WERI-Rb-1 (cell line): ENCODE measurements at places on chromosomes 6 and 20.

DNA sequence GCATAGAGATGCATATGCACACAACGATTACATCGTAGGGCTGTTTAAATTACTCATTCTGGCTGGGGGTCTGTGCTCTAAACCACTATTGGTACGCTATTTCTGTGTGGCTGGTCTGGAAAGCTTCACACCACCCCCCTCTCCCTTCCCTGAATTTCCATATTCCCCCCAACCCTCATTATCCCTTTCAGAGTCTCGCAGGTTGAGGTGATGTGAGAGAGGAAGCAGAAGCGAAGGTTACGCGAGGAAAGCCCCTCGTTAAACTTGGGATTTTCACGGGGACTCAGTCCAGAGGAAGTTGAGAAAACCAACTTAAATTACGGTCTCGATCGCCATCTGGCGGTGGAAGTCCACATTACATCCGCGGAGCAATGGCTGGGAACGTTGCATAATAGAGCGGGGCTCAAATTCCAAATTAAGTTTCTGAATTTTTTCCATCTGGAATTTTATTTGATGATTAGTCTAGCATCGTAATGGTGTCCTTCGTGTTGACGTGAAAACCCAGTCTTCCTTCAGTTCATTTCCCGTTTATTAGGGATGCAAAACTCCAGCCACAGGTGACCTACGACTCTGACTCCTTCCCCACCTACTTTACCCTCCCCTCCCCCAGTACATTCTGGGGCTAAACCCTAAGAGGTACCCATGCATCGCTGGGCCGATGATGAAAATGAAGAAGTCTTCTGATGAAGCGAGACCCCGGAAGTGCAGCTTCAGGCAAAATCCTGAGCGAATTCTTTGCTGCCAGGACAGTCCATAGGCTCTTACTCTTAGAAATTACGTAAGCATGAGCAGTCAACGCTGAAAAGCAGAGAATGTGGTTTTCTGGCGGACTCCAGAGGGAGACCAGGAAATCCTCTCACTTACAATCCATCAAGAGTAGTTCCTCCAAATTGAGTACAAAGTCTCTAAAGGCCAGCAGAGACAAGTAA lies 19.7 kb downstream of the HLA-DOB start:
- peak; percentile 72 for DNase-seq

DNA sequence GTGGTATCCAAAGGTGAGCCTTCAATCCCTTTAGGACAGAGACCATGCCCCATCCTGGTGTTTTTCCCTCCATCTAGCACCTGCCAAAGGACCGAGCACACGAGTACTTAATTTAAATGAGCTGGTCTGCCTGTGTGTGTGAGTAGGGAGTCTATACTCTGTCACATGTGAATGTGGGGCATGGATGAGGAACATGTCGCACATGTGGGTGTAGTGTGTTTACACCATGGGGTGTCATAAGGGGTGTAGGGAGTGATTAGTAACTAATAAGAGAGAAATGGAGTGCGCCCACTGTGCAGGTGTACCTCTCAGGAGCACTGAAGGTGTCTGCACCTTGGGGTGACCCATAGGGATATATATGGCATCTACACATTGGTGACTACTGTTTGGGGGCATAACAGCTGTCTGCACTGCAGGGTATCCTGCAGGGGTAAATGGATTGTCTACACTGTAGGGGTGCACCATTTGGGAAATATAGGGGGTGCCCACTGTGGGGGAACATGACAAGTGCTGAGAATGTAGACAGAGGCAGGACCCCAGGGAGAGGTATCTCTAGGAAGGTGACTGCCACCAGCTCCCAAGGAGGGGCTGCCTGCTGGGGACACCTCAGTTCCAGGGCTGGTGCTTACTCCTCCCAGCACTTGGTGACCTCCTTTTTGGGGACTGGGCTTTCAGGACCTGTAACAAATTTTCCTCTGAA lies 53.5 kb downstream of the EBF4 start:
- DNase-seq, result no peak

DNA sequence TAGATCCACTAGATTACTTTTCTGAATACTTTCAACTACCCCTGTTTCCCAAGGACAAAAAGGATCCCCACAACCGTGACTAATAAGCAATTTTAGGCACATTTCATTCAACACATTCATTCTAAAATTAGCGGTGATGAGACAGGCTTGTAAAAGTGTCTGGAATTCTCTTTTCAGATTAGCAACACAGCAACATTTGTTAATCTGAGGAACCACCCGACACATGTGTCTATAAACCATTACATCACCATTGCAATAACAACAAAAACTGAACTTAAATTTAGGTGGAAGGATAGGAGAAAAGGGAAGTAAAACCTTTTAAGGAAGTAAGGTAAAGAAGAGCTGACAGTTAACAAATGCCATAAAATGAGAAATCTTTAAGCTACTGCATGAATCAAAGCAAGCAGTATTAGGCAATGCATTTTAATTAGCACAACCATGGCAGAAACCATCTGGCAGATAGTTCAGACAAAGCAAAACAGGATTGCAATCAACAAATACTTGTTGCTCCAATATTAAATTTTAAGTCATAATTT lies 49.1 kb downstream of the MAP3K7 start:
- no peak for DNase-seq

DNA sequence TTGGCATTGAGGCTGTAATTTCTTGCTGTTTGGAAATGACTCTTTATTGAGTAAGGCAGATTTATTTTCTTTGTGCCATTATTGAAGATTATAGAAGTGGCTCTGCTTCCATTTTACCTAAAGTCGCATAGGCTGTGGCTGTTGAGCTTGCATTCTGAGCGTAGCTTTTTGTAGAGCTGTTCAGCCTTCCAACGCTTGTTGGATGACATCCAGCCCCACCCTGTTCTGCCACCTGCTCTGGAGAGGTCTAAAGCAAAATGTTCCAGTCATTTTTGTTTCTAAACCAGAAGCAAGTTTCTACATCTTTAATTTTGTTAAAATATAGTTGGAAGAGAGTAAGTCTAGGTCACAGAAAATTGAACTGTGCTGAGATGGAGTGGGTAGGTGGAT lies 24.4 kb downstream of the UST start:
- no peak for DNase-seq

- no peak for DNase-seq
Measured at GRCh38 chr6:6277413-6277812, 43.0 kb downstream of the F13A1 start.

- peak; percentile 57 for DNase-seq
Measured at GRCh38 chr6:143549221-143549948, 37.9 kb upstream of the FUCA2 start.

DNA sequence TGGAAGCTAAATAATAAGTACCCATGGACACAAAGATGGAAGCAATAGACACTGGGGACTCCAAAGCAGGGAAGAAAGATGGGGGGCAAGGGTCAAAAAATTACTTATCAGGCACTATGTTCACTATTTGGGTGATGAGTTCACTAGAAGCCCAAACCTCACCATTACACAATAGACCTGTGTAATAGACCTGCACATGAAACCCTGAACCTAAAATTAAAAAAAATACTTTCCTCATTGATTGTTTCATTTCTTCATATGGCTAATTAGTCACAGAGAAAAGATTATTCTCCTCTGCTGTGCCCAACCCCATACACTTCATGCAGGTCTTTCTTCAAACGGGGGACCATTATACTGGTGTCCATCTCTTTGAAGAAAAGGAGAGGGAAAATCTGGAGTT lies 213.0 kb upstream of the DTNBP1 start:
- no peak for DNase-seq

DNA sequence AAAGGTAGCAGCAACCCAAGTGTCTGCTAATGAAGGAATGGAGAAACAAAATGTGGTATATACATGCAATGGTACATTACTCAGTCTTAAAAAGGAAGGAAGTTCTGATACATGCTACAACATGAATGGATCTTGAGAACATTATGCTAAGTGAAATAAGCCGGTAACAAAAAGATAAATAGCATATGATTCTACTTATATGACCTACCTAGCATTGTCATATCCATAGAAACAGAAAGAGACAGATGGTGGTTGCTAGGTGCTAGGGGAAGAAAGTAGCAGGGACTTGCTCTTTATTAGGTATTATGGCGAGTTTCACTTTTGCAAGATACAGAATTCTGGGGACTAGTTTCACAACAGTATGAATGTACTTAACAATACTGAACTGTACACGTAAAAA lies 46.6 kb downstream of the UBR2 start:
- DNase-seq, result no peak

- DNase-seq, result no peak
Measured at GRCh38 chr20:12591949-12592470, 416.8 kb upstream of the SPTLC3 start.

DNA sequence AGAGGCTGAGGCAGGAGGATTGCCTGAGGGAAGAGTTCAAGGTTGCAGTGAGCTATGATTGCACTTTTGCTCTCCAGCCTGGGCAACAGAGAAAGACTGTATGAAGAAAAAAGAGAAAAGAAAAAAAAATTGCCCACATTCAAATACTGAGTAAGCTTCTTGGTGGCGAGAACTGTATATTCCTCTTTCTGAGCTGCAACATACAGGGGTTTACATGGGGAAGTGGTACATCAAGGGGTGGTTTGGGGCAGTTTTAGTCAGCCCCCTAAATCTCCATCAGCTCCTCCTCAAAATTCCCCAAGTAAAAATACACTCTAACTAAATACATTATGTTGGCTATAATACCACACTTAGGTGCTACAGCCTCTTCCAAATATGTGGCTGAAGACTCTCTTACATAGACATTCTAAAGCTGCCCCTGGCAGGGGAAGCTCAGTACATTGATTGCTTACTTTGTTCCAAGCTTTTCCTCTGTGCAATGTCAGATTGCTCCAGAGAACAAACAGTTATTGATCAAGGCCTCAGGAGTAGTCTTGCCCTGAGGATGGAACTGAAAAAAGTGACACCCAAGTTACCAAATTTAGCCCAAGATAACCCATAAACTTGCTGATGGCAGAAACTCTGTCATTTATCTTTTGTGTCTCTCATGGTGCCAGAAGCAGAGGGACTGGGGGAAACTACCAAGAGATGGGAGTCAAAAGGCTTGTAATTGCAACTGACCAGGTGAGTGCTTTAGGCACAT lies 107.4 kb upstream of the RIPOR2 start:
- DNase-seq, result no peak

- DNase-seq, result no peak
Measured at GRCh38 chr6:159821726-159822125, 21.6 kb downstream of the PNLDC1 start.

- DNase-seq, result no peak
Measured at GRCh38 chr6:85193339-85193738, 256.5 kb upstream of the NT5E start.

DNA sequence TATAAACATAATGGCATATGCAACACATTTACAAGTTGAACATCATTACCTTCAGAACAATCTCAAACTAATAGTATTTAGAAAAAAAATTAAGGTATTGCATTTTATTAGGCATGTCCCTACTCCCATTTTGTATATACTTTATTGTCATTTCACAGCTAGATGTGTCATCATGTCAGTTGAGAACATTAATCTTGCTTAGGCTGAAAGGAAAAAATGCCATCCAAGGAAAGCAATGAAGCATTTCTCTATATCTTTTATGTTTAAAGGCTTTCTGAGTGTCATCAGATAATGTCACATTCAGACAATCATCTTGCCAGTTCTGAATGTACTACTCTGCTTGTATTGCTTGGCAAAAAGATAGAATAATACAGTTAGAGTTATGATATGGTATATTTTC lies 228.8 kb upstream of the THEMIS start:
- DNase-seq, result no peak

DNA sequence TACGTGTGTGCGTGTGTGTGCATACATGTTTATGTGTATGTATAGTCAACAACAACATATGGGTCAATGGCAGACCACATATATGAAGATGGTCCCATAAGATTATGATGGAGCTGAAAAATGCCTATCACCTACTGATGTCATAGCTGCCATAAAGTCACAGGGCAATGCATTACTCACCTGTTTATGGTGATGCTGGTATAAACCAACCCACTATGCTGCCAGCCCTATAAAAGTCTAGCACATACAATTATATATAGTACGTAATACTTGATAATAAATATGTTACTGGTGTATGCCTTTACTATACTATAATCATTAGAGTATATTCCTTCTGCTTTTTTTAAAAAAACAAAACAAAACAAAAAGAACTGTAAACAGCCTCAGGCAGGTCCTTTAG lies 148.4 kb upstream of the ARID1B start:
- no peak for DNase-seq

GRCh38 chr20:18421608-18422007 lies 45.2 kb downstream of the DZANK1 start:
- DNase-seq, result no peak

GRCh38 chr6:144296973-144297372 lies 11.8 kb downstream of the UTRN start:
- DNase-seq, result no peak

DNA sequence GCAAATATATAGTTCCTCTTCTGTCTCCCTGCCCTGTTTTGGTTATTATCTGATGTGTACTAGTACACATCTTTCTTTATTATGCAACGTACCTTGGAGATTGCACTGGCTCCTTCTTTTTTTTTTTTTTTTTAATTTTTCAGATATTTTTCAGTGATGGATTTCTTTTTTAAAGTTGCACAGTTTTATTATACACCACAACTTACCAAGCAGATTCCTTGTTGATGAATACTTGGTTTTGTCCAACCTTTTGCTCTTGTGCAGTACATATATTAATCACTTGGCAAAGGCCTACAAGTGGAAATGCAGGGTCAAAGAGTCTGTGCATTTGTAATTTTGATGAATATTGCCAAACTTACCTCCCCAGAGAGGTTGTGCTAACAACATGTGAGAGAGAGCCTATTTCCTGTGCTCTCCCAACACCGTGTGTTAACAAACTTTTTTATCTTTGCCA lies 50.1 kb upstream of the RNF24 start:
- DNase-seq, result no peak

DNA sequence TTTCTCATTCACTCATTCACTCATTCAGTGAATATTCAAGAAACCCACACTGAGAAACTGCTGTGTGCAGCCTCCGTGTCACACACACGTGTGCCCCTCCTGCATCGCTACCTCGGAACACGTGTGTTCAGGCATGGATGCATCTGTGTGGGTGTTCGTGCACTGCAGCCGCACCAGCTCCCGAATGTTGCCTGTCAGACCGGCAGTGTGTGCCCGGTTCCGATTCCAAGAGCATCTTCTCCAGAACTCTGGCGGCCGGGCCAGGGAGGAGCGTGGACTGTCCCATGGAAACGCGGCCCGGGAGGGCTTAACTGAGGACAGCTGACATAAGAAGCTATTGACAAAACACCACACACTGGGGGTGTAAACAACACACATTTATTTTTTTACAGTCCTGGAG lies 216.0 kb downstream of the DLL1 start:
- DNase-seq, result no peak

DNA sequence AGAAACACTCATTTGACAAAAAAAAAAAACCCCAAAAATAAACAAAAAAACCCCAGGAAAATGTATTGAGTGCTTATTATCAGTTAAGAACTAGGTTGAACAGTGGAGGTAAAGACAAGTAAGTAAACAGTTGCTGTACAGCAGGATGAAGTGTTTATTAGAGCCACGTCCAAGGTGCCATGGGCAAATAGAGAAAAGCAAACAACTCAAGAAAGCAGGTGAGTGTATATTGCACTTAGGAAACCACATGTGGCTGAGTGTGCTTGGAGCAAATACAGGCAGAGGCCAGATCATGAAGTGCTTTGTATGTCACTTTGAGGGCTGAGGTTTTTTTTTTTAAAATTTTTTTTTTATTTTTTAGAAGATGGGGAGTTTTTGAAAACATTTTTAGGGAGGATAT lies 98.3 kb downstream of the MACROD2 start:
- DNase-seq, result no peak

GRCh38 chr20:57773059-57773815 lies 63.4 kb upstream of the PMEPA1 start:
- DNase-seq, result no peak

- no peak for DNase-seq
Measured at GRCh38 chr6:143074101-143074500, 13.4 kb downstream of the AIG1 start.
